ENCODE measurements at places on chromosomes 4 and X. TPM values are rescaled to one million over a fixed set of nuclear protein-coding genes. Genes with fewer than 3 reads are reported as not detected.

DNA sequence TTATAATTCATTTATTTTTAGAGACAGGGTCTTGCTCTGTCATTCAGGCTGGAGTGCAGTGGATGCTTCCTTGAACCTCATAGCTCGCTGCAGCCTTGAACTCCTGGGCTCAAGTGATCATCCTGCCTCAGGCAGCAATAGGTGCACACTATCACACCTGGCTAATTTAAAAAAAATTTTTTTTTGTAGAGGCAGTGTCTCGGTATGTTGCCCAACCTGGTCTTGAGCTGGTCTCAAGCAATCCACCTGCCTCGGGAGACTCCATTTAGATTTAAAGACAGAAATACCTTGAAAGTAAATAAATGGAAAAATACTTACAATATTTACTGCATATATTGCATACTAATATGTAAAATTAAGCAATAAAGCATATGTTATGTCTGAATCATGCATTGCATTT is 40.3 kb upstream of the MAB21L2 start:
- no peak for DNase-seq

- no peak for DNase-seq
Measured at GRCh38 chr4:168837922-168838321, 172.1 kb downstream of the CBR4 start.

GRCh38 chrX:32532262-32532661 is 679.1 kb downstream of the DMD start:
- DNase-seq, result no peak

- DNase-seq, result no peak
Measured at GRCh38 chrX:13759152-13759718, 24.7 kb downstream of the OFD1 start.

DNA sequence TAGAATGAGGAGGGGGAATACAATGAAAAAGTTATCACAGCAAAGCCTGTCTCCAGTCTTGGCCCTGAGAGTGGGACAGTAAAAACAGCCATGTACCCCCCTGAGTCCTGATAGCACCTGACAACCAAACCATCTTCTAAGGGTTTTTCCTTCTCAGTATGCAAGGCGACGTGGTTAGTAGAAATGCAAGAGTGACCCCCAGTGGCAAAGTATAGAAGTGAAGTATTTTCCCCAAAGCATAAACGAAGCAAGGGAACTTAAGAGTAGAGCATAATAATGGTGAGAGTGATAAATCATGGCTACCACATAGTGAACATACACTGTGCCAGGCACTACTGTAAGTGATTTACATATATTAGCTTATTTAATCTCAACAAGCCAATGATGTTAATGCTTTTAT is 52.8 kb downstream of the FAM47C start:
- DNase-seq, result no peak

- DNase-seq, result no peak
Measured at GRCh38 chrX:11867610-11868345, 109.7 kb downstream of the MSL3 start.

GRCh38 chr4:174672276-174672675 is 150.0 kb upstream of the HPGD start:
- DNase-seq, result no peak

DNA sequence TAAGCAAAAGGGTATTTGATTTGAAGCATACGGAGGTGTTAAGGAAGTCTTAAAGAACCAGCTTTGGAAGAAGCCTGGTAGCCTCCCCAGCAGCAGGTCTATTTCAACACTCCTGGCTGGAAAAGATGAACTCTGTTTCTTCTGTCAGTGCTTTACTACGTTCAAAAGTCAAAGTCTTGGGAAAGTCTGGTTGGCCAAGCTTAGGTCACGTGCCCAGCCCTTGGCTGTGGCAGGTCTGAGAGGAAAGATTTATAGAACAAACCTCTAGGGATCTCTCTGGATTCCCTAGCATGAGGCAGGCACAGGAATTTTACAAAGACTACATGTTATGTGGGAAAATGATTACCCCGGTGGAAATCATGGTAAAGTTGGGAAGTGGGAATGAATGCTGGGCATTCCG is 8.6 kb upstream of the ARHGAP10 start:
- DNase-seq, result no peak

DNA sequence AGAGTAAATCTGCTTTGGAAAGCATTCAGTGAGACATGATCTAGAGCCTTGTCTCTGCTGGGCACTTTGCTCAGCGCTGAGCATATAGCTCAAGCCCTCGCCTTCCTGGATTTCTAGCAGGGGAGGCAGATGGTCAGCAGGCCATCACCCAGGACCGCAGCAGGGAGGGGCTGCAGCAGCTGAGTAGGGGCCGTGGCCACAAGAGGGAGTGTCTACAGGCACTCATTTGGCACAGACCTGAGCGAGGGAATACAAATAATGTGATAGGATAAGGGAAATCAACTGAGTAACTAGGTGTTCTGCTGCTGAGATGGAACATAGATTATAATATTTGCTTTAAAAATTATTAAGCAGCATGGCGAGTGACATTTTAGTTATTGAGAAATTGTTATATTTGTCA is 30.2 kb downstream of the OFD1 start:
- DNase-seq, result no peak

- DNase-seq, result no peak
Measured at GRCh38 chr4:167930166-167930565, 162.2 kb upstream of the ANXA10 start.

GRCh38 chr4:1506956-1507721 is 100.9 kb upstream of the NKX1-1 start:
- no peak for DNase-seq

DNA sequence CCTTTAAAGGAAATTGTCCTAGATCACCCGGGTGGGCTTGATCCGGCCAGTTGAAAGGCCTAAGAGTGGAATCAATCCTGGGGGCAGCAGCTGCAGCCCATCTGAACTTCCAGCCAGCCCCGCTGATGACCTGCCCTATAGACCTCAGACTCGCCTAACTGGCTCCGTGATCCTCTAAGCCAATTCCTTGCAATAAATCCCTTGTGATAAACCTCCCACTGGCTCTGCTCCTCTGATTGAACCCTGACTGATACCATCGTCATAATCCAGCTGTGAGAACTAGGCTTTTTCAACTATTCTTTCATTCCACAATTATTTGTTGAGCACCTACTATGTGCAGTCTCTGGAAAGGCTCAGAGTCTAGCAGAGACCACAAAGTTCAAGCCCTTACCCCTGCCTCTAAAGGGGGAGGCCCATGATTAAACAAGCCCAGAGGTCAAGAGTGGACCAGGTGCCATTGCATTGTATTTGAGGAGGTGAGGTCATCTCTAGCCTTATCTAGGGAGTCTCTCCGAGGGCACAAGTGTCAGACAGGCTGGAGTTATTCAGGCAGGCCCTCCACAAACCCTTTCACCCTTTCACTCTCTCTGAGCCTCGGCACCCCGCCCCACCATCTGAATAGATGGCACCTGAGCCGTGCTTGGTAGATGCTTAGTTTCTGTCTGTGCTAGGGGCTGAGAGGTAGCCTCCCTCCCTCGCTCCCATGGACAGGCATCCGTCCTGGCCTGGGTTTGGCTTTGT is 20.5 kb upstream of the GPR78 start:
- DNase-seq, result no peak

DNA sequence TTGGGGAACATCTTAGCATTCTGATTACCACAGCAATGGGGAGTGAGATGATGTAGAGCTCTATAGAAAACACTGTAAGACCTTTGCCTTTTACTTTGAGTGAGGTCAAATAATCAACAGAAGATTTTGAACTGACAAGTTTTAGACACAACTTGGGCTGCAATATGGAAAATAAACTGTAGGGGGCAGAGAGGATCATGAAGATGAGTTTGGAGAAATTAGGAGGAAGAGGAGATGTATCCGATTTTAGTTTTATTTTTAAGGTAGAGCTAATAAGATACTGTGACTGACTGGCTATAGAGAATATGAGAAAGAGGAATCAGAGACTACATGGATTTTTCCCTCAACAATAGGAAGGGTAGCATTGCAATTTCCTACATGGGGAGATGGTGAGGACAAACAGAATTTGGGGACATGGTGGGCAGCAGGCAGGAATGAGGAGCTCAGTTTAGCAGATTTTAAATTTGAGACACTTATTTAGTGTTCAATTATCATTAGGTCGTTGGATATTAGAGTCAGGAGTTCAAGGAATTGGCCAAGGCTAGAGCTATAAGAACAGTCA is 563.1 kb downstream of the INPP4B start:
- no peak for DNase-seq

DNA sequence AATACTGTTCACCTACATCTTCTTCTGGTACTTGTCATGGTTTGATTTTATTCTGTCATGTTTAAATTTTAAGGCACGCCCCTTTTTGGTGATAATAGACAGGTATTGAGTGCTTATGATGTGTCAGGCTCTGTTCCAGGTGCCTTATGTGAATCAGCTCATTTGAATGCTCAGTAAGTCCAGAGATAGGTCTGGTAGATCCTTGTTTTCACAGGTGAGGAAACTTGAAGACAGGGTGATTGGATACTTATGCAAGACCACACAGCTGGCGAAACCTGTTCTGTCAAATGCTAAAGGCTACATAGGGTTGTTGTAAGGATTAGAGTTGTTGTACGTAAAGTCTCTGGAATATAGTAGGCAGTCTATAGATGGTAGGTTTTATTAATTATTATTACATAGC is 9.6 kb upstream of the SLC25A14 start:
- DNase-seq, result no peak

- no peak for DNase-seq
Measured at GRCh38 chr4:163941221-163941905, 446.9 kb downstream of the TMA16 start.

- no peak for DNase-seq
Measured at GRCh38 chrX:96985046-96985445, 101.3 kb downstream of the RPA4 start.

- no peak for DNase-seq
Measured at GRCh38 chr4:185143601-185143969, 519 bp downstream of the SLC25A4 start.

DNA sequence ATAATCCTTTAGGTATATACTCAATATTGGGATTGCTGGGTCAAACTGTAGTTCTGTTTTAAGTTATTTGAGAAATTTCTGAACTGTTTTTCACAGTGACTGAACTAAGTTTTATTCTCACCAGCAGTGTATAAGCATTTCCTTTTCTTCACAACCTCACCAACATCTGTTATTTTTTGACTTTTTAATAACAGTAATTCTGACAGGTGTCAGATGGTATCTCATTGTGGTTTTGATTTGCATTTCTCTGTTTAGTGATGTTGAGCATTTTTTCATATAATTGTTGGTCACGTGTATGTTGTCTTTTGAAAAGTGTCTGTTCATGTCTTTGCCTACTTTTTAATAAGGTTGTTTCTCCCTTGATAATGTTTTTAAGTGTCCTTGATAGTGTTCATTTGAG is 112.6 kb downstream of the LINC00632 start:
- DNase-seq, result no peak

GRCh38 chrX:3485727-3486126 is 139.3 kb upstream of the MXRA5 start:
- no peak for DNase-seq

DNA sequence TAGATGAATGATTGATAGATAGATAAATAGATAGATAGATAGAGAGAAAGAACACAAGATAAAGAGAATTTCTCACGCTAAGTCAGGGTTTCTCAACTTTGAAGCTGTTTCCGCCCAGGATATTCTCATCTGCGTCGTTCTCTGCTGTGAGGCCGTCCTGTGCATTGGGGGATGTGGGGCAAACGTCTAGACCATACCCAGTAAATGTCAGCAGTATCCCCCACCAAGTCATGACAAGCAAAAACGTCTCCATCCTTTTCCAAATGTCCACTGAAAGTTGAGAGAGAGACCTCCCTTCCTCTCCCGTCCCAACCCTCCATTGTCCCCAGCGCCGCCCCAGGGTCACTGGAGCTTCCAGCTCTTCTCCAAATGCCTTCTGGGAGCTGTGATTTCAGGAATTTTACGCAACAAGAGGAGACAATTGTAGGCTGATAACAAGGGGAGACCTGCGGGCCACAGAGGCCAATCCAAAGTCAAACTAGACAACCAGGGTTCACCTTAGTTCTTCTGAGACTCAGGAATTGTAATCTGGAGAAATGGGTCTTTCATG is 8.9 kb upstream of the CRLF2 start:
- DNase-seq, result no peak

DNA sequence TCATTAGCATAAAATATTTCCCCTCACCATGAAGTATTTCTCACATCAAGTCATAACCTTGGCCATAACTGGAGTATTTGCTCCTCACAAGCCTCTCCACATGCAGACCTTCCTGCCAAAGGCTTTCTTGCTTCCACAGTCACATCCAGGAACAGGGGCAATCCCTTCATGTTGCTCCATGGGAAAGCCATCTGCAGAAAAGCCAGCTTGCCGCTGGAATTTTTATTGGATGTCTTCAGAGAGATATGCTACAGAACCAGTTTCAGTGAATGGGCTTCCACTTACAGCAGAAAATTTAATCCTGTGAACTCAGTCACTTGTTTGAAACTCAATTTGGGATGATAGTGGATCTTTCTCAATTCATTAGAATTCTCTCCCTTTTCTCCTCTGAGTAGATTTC is 3.2 kb upstream of the CDKN2AIP start:
- no peak for DNase-seq

DNA sequence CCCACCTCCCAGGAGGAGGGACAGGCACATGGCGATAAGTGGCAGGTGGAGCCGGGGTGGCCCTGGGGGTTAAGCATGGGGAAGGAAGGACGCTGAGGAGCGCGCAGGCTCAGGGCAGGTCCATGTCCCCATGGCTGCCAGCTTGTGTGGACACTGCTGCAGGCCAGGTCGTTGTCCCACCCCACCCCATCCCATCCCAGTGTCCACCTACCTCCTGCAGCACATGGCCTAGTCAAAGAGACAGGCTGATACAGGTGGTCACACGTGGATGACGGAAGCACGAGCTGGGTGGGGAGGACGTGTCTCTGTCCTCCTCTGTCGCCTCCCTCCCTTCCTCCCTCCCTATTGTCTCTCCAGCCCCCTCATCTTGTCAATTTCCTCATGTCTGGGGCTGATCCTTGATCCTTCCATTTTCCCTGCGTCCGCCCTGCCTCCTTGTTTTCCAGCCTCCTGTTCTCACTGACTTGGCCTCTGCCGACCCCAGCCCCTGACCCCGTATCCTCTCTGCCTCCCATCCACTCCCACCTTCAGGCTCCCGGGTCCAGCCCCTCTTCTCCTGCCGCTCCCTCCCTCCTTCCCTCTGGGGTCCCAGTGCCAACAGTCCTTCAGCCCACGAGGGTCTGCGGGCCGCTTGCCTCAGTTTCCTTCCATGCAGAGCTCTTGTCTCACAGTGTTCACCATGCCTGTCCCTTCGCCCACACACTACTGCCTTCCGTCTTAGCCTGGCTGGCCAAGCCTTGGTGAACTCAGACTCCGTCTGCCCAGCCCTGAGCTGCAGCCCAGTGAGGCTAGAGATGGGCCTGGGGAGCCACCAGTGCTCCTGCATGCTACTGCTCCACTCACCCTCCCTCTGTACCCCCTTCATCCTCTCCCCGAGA is 15.5 kb upstream of the ADD1 start:
- no peak for DNase-seq

GRCh38 chr4:175927121-175927520 is 115.1 kb upstream of the GPM6A start:
- DNase-seq, result no peak

DNA sequence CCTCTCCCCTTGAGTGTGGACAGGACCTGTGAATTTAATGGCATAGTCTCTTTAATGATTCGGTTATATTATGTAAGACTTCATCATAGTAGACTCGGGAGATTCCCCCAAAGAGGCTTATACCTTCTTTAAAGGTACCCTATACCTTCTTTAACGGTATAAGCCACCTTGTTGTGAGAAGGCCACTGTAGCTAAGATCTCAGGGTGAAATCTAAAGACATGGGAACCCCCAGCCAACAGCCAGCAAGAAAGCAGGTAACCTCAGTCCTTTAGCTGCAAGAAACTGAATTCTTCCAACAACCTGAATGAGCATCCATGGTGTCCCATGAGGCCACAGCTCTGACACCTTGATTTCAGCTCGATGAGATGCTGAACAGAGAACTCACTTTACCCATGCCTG is 931 bp downstream of the DDX60 start:
- DNase-seq, result no peak

ENPEP gene
- 5.2 TPM for total RNA-seq

CFP gene
- 0.74 TPM for total RNA-seq

USP17L26 gene
- not detected for total RNA-seq
